ENCODE measurements at places on chromosomes 7 and 10.

DNA sequence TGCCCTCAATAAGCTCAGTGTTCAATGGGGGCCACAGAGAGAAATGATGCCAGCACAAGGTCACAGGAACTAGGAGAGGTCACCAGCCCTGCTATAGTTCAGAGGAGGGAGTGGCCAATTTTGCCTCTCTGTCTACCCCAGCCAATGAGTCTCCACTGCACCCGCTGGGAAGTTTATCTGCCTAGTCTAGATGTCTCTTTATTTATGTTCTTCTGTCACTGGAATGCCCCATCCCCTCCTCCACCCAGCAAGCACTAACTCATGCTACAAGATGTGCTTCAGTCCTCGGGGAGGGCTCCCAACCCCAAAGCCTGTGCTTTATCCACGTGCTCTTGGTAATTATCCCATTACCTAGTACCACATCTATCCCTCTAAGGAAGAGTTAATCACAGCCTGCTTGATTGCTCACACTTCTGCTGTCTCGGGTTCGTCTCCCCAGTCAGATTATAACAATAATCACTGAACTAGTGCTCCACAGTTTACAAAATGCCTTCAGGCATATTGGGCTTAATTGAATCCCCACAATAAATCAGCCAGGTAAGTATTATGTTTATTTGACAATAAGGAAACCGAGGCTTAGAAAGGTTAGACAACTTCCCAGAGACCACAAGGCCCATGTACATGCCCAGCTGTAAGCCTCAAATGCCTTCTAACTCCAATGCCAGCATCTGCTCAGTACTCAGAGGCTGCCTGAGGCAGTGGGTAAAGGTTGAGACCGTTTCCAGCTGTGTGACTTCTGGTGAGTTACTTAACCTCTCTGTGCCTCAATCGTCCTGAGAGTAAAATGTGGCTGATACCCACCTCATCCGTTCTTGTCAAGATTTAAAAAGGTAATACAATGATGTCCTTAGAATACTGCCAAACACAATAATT lies 3.9 kb downstream of the HIP1 start:
- no peak for DNase-seq

GRCh38 chr7:80642871-80643270 lies 4.4 kb downstream of the CD36 start:
- DNase-seq, result no peak

GRCh38 chr10:6399231-6399741 lies 180.8 kb downstream of the PRKCQ start:
- DNase-seq, result no peak

DNA sequence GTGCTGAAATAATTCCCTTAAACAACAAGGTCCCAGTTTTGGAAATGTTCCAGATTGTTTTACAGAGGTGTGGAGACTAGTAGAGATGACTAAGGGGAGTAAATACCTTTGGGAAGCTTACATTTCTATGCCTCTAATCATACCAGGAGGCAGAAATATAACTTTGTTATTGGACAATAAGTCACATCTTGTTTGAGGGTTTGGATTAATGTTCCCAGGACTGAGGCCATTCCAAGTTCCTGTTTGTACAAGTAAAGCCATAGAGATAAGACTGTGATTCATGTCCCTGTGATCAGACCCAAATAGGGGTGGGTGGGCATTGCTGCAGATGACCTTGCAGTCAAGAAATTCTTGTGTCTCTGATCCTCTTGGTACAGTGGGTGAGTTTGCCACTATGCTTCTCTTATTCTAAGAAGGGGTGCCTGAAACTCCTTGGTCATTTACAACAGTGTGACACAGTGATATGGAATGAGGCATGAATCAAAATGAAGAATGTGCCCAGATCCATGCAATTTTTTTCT lies 508.3 kb downstream of the SORCS3 start:
- DNase-seq, result no peak

DNA sequence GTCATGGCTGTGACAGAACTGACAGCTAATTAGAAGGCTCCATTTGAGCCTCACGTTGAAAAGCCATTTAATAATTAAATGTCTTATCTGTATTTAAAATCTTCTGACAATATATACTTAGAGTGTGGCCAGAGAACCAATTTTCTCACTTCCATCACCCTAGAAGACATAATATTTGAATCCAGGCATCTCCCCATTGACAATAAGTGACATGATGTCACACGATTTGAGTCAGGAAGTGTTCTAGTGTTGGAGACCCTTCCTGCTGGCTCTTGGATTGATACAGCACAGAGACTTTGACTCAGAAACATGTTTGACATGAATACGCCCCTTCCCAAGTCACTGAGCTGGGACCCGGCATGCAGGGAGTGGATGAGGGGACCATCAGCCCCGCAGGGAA lies 85.9 kb downstream of the SLIT1 start:
- DNase-seq, result no peak

- DNase-seq, result no peak
These were observed 370.7 kb upstream of the MGMT start for GRCh38 chr10:129096065-129096984.

- DNase-seq, result no peak
These were observed 9.5 kb upstream of the RAMP3 start for GRCh38 chr7:45147858-45148652.

DNA sequence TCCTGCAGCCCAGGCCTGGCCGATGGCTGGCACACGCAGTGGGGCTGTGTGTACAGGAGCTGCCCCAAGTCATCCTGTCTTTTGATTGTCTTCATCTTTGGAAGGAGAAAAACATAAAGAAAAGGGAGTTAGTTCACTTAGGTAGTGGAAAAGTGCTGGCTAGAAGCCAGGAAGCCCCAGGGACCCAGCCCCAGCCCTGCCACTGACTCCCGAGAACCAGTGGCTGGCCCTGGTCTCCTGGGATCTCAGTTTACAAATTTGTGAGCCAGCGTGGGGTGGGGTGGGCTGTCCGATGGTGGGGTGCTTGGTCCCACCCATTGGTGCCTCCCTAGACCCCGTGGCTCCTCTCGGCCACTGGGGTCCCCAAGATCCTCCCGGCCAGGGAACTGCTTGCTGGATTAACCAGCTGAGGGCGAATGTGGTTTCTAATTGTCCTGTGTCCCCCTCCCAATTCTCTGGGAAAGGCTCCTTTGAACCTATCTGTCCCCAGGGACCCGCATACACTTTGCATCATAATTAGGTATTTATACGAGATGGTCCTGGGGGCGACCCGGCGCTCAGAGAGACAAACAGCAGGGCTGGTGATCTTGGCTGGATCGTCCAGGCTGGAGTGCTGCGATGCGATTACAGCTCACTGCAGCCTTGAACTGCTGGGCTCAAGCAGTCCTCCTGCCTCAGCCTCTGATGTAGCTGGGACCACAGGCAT lies 16.3 kb upstream of the CHST12 start:
- no peak for DNase-seq

DNA sequence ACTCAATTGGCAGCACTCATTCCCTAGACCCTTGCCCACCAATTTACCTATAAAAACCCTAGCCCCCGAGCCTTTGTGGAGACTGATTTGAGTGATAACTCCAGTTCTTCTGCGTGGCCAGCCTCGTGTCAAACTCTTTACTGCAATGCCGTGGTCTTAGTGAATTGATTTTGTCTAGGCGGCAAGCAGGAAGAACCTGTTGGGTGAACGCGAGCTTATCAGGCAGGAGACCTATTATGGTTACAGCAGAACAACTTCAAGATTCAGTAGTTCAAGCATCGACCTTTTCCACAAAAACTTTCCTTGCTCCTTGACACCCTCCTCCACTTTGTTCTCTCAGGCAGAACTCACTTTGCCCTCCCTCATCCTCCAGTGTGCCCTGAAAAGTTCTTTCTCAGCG lies 12.2 kb downstream of the SSMEM1 start:
- DNase-seq, result no peak

GRCh38 chr10:117619223-117619622 lies 76.7 kb downstream of the EMX2 start:
- no peak for DNase-seq
